NCI-H1436 treated with DMSO at 0.1 percent for 48 hours (cell line): ENCODE measurements at places on chromosomes 3 and 15.

- DNase-seq = no peak
Observed at GRCh38 chr3:143103652-143104051, 15.9 kb upstream of the CHST2 start.

GRCh38 chr15:77897896-77898406, 179.6 kb downstream of the TBC1D2B start:
- no peak for DNase-seq

GRCh38 chr3:172094621-172095557, 55.5 kb downstream of the FNDC3B start:
- DNase-seq = no peak

GRCh38 chr3:67083277-67083676, 85.2 kb downstream of the KBTBD8 start:
- no peak for DNase-seq

DNA sequence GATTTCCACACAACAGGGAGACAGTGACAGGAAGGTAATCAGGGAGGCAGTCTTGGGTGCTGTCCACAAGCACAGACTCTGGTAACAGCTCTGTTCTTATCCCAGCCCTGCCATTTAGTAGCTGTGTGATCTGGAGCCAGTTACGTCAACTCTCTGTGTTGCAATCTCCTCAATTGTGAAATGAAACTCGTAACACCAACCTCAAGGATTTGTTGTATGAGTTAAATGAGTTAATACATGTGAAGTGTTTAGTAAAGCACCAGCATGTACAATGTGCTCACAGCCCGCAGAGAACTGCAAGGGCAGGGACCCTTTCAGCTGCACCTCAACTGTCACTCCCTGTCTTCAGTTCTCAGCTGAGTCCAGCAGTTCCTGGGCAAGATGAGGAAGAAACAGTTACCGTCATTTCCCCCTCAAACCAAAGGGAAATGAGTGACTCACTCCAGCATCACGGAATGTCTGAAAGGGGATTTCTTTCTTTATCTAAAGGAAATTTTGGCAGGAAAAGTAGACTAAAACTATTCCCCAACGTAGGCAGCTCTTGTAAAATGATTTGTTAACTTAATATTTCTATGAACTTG, 39.9 kb upstream of the MB21D2 start:
- no peak for DNase-seq

- no peak for DNase-seq
Observed at GRCh38 chr3:140765246-140765645, 87.4 kb downstream of the TRIM42 start.

DNA sequence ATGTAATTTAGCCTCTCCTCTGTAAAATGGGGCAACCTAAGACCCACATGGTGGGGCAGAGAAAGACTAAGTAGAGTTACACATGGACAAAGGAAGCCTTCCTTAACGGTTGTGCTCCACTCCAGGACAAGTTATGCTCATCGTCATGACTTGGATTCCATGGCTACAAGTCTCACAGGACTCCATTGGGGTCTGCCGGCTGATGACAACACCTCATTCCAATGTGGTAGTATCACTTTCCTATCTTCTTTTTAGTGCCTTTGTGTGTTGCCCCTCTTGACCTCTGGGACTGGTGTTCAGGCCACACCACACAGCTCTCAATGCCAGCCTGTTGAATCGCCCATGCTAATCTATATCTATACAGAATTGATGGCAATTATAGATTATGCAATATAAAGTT, 181.3 kb upstream of the WNT5A start:
- DNase-seq = no peak

DNA sequence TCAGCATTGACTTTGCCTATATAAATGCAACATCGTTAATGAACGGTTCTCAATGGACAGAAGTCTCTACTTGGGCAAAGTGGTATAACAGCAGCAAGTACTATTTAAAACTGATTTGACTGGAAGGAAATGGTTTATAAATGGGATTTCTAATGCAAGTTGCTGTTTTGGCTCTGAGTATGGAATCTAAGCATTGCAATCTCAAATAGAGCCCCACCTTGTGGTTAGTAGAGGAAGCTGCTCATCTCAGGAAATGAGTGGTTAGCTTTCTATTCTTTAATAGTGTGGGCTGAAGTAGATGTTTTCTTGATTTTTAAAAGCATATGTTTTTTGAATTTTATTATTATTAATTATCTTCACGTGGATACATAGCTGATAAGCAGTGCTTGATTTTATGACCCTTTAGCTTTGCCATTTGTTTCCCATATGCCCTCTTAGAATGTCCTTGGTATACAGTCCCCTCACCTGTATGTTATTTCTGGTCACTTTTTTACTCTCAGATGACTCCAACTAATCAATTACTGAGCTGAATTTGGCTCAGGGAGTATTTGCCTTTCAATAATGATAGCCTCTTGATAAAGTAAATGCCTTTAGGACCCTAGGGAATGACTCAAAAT, 67.1 kb downstream of the OXSM start:
- DNase-seq = no peak

- no peak for DNase-seq
Observed at GRCh38 chr3:143628971-143629370, 219.3 kb downstream of the SLC9A9 start.

GRCh38 chr3:33209357-33209756, 9.3 kb downstream of the SUSD5 start:
- no peak for DNase-seq

GRCh38 chr3:71885006-71885405, 100.1 kb upstream of the PROK2 start:
- no peak for DNase-seq

DNA sequence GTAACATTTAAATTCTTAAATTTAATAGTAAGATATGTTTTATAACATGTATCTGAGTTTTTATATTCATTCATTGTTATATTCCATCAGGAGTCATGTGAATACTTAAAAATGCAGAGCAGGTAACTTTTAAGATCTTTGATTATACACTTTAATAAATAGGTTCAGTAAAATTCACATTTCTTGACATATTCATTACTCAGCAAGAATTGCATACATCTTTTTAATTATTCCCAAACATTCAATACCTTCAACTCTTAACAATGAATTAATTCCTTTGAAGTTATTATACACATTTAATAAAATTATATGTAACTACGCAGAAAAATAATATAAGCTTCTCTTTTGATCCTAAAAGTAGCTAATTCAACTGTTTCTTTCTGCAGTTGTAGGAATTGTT, 105.4 kb downstream of the CNTN4 start:
- no peak for DNase-seq

- DNase-seq = no peak
Observed at GRCh38 chr3:130939753-130940152, 45.9 kb downstream of the ATP2C1 start.

- DNase-seq = no peak
Observed at GRCh38 chr3:12352253-12352652, 63.4 kb downstream of the PPARG start.

GRCh38 chr3:129606636-129607390, at the start of gene PLXND1:
PLXND1 (minus strand) TSS chr3:129606676; CDS start chr3:129606639, 37 bp downstream.
- DNase-seq = no peak

- DNase-seq = no peak
Observed at GRCh38 chr3:52097851-52098507, 41.6 kb upstream of the DUSP7 start.

- no peak for DNase-seq
Observed at GRCh38 chr3:161599697-161600096, 103.1 kb downstream of the OTOL1 start.

- DNase-seq = no peak
Observed at GRCh38 chr3:45758871-45759270, 37.5 kb downstream of the SLC6A20 start.

DNA sequence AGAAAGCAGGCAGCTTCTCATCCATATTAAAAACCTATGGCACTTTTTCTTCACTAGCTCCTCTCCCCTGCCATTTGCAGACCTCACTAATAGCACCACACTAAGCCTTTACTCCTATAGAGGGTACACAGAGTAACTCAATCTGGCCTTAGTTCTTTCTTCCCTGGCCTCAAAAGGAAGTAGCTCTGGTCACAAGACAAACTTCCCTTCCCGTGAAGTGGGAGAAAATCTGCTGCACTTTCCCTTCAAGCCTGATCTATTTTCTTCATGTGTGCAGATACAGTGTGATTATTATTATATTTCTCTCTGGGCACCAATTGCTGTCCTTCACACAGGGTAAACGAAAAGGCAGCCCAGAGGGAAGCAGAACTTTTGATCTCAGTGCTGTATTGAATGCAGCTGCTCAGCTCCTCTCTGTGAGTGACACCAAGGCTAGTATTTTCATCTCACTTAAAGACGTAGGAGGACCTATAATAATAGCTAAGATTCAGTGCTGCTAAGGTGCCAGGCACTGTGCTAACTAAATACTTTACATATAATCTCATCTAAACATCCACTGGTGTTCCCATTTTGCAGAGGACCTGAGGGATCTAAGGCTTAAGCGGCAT, 61.9 kb upstream of the RASGRP1 start:
- DNase-seq = no peak

DNA sequence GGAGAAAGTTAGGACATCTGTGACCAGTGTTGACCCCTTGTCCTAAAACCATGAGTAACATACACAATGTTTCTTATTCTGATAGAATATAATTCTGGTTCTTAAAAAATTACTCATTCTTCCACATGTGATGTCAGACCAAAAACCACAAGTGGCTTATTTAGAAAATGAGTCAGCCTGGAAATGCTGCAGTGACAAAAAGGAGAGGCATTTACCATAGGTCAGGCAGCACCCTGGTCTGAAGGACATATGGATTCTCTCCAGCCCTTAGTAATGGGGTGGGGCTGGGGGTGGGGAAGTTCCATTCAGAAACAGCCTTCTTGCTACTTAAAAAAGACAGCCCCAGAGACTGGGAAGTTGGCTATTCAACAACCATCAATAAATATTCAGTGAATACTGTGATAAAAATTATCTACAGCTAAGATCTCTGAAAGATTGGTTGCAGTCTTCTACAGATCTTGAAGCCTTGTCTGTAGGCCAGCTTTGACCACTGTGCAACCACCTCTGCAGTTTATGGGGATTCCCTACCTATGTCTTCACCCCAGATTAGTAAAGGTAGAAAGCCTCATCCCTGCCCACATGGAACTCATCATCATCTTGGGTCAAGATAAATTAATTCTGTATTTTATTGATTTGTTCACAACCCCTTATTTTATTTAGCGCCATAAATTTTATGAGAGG, 34.9 kb upstream of the TIMP4 start:
- no peak for DNase-seq

GRCh38 chr15:74396445-74397238, 29.2 kb upstream of the CYP11A1 start:
- DNase-seq = no peak

GRCh38 chr3:106485802-106486201, 617.0 kb upstream of the CBLB start:
- DNase-seq = peak; percentile 60

GRCh38 chr3:166456286-166456685, 619.1 kb upstream of the BCHE start:
- DNase-seq = no peak

GRCh38 chr3:157163217-157163953, 3.4 kb upstream of the CCNL1 start:
- no peak for DNase-seq

DNA sequence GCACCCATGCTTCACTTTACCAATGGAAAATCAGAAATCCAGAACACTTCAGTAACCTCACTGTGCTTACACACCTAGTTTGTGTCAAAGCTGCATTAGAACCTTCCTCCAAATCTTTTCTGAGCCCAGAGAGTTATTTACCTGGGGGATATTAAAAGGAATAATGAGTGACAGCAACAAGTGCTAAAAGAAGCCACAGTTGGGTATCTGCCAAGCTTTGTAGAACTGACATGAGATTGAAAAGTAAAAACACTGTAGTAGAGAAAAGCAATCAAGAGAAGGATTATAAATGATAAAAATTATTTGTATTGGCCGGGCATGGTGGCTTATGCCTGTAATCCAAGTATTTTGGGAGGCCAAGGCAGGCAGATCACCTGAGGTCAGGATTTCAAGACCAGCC, 8.8 kb upstream of the TBC1D23 start:
- no peak for DNase-seq

DNA sequence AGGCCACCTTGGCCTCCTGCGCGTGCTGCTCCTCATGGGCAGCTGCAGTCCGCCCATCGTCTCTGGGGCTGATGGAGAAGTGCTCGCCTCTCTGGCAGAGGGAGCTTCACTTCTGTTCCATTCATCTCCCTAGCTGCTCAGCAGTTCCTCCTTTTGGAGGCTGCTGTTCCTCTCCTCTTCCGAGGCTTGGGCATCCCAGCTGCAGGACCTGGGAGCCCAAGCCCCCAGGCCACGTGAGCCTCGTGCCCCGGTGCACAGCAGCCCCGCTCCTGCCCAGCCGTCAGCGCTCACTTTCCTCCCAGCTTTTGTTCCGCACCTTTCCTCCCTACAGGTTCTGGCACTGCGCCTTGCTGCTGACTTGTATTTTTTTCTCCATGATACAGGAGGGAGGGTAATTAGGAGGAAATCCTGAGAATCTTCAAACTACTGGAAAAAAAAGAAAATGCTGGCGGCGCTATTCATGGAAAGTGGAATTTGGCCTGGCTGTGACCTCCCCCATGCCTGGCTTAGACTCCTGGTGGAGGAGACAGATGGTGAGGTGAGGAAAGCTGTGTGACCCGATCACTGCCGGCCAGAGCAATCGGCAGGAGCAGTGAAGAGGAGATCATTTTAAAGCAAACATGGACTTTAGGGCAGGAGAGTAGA, 210.1 kb downstream of the CHST2 start:
- no peak for DNase-seq

DNA sequence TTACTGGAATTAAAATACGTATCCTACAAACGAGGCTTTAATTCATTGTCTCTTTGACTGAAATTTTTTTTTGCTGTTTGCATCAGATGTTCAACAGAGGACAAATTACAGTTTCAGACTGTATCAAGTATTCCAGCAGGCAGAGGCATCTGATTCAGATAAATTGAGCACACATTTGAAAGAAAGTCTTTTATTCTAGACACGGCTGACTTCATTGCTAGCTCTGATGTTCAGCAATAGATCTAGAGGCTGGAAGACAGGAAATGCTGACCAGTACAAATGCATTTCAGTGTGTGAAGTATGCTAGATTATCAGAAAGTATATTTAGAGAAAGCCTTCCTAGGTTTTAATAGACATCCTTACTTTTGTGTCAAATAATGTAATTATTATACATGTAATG, 472.2 kb downstream of the NLGN1 start:
- DNase-seq = no peak

DNA sequence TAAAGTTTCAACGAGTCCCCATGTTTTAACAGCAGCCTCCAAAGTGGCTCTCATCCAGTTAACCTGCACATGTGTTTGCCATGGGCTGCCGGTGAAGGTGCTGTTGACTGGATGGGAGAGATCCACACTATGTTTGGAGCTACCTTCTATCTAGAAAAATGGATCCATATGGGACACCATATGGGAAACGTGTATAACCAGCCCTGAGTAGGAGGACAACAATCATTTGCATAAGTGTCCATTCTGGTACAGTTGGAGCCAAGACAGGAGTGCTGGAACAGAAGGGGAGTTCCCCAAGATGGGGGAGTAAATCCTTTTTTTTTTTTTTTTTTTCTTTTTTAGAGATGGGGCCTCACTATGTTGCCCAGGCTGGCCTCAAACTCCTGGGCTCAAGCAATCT, 36.6 kb downstream of the MKRN2 start:
- DNase-seq = no peak
